Neural crest cell (in vitro differentiated cells): ENCODE measurements at places on chromosomes 12 and 14. TPM values are rescaled to one million over a fixed set of nuclear protein-coding genes. Genes with fewer than 3 reads are reported as not detected.

DNA sequence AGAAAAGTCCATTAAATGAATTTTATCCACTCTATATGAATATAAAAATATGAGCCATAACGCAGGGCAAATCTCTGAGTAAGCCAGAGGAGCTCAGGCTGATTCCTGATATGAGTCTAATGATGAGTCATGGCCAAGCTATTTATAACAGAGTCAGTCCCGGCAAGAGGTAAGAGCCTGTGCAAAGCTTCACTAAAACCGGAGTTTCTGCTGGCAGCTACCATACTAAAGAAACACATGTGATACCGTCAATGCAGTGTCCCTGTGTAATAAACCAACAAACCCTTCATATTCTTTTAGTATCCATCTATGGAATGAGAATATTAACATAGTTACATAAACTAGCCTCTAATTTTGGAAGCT lies 319.4 kb downstream of the KCNC2 start:
- no peak for DNase-seq

- peak; percentile 21 for DNase-seq
These were observed 34.8 kb downstream of the HIGD1C start for GRCh38 chr12:50986966-50987737.

GRCh38 chr12:31954925-31955858 lies 4.0 kb upstream of the RESF1 start:
- DNase-seq: no peak

- DNase-seq: no peak
These were observed 71.6 kb downstream of the OTOGL start for GRCh38 chr12:80170915-80171314.

DNA sequence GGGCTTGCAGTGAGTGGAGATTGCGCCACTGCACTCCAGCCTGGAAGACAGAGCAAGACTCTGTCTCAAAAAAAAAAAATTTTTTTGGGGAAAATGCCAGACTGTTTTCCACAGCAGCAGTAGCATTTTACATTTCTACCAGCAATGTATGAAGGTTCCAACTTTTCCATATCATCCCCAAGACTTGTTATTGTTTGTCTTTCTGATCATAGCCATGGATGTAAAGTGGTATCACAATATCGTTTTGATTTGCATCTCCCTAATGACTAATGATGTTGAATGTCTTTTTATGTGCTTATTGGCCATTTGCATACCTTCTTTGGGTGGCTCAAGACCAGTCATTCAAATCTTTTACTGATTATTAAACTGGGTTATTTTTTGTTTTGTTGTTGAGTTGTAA lies 63.7 kb downstream of the NTN4 start:
- no peak for DNase-seq

ANKRD33 gene
- not detected in 2 replicates for total RNA-seq

ADAMTS20 gene
- total RNA-seq: 1.8 and 2.0 TPM in 2 replicates

ESYT1 gene
- total RNA-seq: 118 and 121 TPM in 2 replicates

GARIN6 gene
- total RNA-seq: not detected in 2 replicates
